Mesendoderm (in vitro differentiated cells): ENCODE measurements at places on chromosomes 7 and 10.

DNA sequence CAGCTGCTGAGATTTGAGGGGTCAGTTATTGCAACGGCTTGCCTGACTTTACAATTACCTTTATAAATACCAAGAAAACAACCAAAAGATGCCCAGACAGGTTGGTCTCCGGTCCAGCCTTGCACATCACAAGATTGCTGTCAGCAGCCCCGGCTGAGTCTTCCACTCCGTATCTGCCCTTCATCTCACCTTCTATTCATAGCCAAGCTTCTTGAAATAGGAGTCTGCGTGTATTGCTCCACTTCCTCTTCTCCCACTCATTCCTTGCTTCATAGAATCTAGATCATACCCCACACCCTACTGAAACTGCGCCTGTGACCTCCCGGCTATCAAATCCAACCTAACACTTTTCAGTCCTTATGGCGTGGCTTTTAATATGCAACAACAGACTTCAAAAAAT is 31.1 kb upstream of the USP6NL start:
- no peak for DNase-seq

DNA sequence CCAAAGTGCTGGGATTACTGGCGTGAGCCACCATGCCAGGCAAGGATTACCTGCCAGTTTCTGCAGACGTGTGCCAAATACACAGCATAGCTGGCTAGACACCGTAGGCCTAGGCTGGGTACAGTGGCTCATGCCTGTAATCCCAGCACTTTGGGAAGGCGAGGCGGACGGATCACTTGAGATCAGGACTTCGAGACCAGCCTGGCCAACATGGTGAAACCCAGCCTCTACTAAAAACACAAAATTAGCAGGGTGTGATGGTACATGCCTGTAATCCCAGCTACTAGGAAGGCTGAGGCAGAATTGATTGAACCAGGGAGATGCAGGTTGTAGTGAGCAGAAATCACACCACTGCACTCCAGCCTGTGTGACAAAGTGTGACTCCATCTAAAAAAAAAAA is 868 bp downstream of the RFC2 start:
- no peak for DNase-seq

DNA sequence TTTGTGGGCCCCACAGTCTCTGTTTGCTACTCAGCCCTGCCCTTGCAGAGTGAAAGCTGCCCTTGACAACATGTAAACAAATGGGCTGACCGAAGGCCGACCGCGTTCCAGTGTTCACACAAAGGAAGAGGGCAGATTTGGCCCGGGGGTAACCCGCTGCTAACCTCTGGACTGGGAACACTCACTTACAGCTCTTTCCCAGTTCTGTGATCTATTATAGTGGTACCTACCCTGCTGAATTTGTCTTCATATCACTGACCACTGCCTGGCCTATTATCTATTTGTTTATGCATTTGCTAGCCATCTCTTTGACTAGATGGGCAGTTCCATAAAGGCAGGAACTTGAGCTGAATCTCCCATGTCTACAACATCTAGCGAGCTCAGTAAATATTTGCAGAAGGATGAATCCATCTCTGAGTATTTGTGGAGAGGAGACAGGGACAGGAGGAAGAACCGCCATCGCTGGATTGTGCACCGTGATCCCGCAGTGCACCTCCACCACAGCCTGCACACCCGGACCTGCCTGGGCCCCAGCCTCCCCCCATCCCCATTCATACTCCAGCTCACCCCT is 15.2 kb downstream of the SLC29A3 start:
- DNase-seq = no peak

DNA sequence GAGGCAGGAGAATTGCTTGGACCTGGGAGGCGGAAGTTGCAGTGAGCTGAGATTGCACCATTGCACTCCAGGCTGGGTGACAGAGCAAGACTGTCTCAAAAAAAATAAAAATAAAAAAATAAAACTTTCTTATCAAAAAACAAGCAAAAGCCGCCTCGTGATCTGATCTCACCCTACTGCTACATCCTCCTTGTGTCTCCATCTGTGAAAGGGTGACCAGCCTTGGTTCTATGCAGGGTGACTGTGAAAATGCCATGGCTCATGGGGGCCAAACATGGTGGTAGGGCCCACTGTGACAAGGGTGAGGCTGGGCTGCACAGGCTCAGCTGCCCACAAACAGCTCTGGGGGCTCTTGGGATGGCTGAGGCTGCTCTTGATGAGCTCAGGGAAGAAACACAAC is 968 bp upstream of the OPN4 start:
- no peak for DNase-seq

DNA sequence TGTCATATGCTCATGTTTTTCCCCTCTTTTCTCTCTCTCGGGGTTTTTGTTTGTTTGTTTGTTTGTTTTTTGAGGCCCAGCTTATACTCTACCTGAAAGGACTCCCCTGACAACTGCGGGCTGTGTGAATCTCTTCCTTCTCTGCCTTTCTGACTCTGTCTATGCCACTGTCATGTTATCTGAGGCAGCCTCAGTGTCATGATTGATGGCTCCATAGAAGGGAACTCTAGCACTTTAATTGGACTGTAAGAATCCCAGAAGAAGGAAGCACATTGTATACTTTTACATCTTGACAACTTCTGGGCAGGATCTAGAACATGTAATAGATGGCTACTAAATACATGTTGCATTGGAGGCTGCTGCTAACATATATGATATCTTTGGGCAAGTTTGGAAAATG is 25.4 kb downstream of the AKR1B15 start:
- DNase-seq = no peak

GRCh38 chr7:7830122-7830878 is 111.9 kb upstream of the RPA3 start:
- DNase-seq = peak; percentile 19

- DNase-seq = no peak
Measured at GRCh38 chr10:117362313-117362712, 12.9 kb downstream of the PDZD8 start.

DNA sequence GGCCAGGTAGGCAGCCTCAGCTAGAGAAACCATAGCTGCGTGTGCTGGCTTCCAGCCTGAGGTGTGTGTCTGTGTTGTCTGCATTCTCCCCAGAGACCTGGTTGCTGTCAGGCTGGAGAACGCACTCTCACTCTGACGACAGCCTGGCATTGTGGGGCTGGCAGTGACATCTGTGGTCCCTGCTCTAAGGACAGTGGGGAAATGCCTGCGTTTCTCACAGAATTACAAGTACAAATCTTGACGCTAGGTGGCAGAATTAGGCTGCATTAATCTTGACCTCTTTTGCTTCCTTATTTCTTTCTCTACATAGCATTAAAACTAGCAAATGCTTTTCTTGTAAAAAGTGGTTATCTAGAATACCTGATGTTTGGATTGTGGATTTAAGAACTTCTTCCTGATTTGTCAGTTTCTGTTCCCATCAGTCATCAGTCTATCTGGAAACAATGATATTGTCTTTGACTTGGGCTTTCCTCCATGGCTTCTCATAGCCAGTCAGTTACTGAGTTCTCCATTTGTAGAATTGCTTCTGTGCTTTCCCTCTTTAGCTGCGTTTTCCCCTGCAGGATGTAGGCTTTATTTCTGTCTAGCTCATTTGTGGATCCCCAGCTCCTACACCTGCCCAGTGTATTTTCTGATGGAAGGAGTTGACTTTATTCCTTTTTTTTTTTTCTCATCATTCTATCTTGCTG is 86.0 kb downstream of the FANK1 start:
- peak; percentile 80 for DNase-seq

GRCh38 chr10:131947631-131948347 is 33.9 kb downstream of the BNIP3 start:
- no peak for DNase-seq

DNA sequence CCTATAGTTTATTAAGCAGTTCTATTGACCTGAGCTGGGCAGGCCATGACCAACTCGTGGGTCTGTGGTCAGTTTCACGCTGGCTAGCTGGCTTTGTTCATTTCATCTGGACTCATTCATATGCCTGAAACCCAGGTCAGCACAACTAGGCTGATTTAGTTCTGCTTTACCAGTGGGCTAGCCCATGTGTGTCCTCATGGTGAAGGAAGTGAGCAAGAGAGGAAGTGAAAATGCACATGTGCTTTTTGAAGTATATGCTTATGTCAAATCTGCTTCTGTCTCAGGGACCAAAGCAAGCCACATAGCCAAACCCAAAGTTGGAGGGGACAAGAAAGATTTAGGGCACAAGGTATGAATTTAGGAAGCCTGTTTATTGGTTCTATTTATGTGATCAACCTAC is 154.5 kb downstream of the RNF133 start:
- DNase-seq = no peak

GRCh38 chr7:120402801-120403200 is 129.8 kb downstream of the KCND2 start:
- DNase-seq = no peak

GRCh38 chr7:44159824-44160630 is 18.9 kb upstream of the MYL7 start:
- DNase-seq = no peak

DNA sequence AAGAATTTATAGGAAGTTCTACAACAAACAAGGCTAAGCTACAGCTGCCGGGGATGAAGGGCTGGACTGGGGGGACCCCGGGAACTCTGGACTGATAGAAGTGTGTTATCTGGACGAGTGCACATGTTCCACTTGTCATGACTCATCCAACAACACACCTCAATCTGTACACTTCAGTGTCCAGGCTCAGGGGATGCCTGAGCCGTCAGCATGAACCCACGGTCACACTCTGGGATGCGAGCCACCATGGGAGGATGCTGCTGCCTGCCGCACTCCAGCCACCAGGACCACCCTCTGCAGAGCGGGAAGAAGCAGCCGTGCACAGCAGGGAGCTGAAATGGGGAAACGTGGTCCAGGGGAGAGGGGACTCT is 67.5 kb downstream of the MAD1L1 start:
- DNase-seq = no peak

GRCh38 chr7:151140826-151141225 is 26.7 kb downstream of the GBX1 start:
- DNase-seq = no peak

DNA sequence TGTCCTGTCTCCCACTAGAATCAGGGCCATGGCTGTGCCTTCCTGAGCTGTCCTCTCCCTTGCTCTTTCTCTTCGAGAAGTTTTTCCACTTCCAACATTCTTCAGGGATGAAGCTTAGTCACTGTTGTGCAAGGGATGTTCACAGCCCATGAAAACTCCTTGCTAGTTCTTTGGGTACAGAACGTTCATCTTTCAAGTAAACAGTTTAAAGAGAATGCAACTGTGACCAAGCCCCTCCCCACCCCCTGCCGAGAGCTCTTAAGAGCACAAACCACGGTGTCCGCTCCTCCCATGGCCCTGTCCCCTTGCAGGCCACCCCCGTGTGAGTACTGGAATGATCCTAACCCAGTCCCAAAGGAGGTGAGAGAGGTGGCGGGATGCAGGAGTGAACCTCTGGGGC is 161.1 kb upstream of the RHEB start:
- no peak for DNase-seq

DNA sequence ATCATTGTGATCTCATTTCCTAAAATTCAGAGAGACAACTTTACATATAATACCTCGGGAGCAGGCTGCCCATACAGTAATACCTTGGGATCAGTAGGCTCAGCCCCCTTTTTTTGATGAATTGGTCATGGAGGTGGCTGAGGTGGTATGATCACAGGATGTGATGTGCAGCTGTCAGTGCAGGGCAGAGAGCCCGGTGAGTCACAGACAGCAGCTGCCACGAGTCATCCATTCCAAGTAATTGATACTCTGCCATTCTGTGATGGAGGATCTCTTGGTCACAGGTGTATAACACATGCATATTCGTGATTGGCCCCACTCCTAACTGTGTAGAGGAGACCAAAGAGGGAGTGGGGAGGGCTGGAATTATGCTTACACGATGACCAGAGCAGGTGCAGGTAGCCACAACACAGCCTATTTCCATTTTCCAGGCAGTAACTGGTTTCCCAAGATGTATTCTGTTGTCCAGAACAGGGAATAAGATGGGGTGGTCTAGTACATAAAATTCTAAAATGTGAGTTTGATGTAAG is 14.1 kb downstream of the NRCAM start:
- peak; percentile 8 for DNase-seq

DNA sequence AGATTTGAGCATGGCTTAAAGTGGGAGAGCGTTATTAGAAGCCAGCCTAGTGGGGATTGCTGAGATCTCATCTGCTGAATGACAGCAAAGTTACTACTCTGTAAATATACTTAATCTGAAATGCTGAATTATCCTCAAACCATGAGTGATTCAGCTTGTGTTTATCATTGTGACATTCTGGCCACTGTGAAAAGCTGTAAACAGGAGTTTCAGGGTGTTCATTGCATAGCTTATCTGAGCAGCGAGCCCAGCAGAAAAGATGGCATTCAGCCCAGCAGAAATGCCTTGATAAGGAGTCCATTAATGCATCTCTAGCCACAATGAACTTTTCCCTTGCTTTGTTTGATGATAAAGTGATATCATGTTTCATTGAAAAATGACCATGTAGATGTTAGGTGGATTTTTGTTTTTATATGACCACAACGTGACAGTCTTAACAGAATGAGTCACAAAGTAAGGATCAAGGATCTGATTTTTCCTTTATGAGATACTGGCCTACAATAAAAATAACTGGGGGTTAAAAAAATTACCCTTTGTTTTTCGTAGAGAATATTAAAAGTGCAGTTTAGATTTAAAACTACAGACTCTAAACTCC is 7.8 kb downstream of the TES start:
- no peak for DNase-seq
